Dorsolateral prefrontal cortex (tissue), 122 donors: ENCODE measurements at places on chromosomes 2 and 18.

- no peak for DNase-seq
Observed at GRCh38 chr2:74778381-74779264, 55.3 kb upstream of the HK2 start.

DNA sequence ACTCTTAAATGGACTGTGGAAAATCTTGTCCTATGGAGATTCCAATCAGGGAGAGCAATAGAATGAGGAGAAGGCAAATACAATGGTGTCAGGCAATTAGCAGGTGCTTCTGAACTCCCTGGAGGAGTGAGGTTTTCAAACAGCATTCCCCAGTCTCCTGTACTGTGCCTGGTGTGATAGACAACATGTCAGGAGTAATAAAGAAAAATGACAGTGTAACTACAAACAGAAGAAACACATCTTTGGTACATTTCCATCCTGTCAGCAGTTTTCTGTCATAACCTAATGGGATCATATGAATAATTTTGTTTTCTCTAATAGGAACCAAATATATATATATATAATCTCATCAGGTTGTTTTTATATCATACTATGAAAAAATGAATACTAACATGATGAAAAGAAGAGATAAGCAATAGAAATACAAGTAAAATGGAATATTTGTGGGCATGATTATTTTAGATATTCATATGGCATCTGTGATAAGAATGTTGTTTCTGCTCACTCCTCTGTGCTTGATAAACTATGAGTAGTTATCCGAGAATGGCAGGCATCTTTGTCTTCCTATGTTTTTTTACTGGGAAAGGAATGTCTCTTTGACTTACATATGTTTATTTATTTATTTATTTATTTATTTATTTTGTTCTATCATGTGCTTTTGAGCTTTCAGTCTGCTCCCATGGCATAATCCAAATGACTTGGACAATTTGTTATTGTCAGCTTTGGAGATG lies 441.7 kb downstream of the TXNL1 start:
- DNase-seq: no peak

DNA sequence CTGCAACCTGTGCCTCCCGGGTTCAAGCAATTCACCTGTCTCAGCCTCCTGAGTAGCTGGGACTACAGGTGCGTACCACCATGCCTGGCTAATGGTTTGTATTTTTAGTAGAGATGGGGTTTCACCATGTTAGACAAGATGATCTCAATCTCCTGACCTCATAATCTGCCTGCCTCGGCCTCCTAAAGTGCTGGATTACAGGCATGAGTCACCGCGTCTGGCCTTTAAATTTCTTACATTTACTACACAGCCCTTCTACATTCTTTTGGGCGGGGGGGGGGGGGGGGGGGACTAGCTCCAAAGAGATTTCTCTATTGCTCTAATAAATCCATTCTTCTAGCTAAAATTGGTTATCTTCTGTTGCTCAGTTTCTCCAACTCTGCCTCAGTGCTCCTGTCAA lies 964.9 kb upstream of the ACVR2A start:
- DNase-seq: no peak

GRCh38 chr2:19899985-19900930 lies 1.5 kb downstream of the TTC32 start:
- no peak for DNase-seq

DNA sequence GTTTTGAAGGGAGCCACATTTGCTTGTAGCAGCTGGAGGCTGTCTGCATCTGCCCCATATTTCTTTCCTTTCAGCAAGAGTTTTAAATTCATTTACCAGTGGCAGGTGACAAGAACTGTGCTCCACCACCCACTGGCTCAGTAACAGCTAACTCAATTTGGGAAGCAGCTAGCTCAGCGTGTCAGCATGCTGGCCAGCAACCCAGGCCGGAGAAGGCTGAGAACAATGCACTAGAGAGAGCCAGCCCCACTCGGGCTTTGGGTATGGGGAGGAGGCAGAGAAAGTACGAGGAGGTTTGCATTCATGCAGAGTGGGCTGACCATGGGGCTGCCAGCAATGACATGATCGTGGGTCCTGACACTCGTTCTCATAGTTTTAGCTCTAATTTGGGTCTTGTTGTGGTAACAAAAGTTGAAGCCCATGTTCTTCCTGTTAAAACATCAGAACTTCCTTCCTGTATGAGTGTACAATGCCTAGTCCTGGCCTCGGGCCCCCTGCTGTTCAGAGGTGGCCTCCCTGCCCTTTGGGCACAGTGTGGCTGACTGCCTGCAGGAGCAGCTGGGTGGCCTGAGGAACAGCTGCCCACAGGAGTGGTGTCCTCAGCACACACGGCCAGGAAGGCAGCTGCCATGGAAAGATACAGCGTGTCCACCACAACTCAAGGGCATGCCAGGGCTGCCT lies 23.0 kb downstream of the CDC42EP3 start:
- peak; percentile 65 for DNase-seq
